ENCODE measurements at places on chromosomes 5 and 9.
A peak's percentile ranks its signal among the peaks of the same experiment; 100 is the strongest.

- DNase-seq, result no peak
- peaks cover 18% of the 10 kb centered on the region for H3K36me3 ChIP-seq
- H3K27me3 ChIP-seq, result no peaks in the 10 kb centered on the region
- peaks cover 27% of the 10 kb centered on the region for H3K4me1 ChIP-seq
- peak overlapping the region; percentile 93 for H3K27ac ChIP-seq
These were observed 2.3 kb downstream of the MEGF9 start for GRCh38 chr9:120711841-120712538.

- no peak overlapping the region for H3K4me3 ChIP-seq
- H3K27me3 ChIP-seq, result peaks cover 11% of the 10 kb centered on the region
- no peak for DNase-seq
- H3K27ac ChIP-seq, result no peak overlapping the region
- no peaks in the 10 kb centered on the region for H3K36me3 ChIP-seq
These were observed 309.6 kb downstream of the EPB41L4A start for GRCh38 chr5:112109331-112110007.

- no peak overlapping the region for H3K4me3 ChIP-seq
- no peaks in the 10 kb centered on the region for H3K4me1 ChIP-seq
- DNase-seq, result no peak
- H3K36me3 ChIP-seq, result peaks cover 48% of the 10 kb centered on the region
- no peak overlapping the region for H3K27ac ChIP-seq
These were observed 14.4 kb downstream of the SLC25A51 start for GRCh38 chr9:37889536-37889935.

GRCh38 chr9:130770679-130771442, 64.2 kb upstream of the ABL1 start:
- DNase-seq, result no peak
- no peaks in the 10 kb centered on the region for H3K36me3 ChIP-seq
- no peaks in the 10 kb centered on the region for H3K27me3 ChIP-seq
- H3K27ac ChIP-seq, result no peak overlapping the region
- H3K4me3 ChIP-seq, result no peak overlapping the region

GRCh38 chr9:97562542-97562941, 61.1 kb downstream of the TMOD1 start:
- no peak overlapping the region for H3K4me3 ChIP-seq
- H3K4me1 ChIP-seq, result peaks cover 4% of the 10 kb centered on the region
- DNase-seq, result no peak
- H3K36me3 ChIP-seq, result no peaks in the 10 kb centered on the region
- no peak overlapping the region for H3K27ac ChIP-seq
- peaks cover 19% of the 10 kb centered on the region for H3K27me3 ChIP-seq

DNA sequence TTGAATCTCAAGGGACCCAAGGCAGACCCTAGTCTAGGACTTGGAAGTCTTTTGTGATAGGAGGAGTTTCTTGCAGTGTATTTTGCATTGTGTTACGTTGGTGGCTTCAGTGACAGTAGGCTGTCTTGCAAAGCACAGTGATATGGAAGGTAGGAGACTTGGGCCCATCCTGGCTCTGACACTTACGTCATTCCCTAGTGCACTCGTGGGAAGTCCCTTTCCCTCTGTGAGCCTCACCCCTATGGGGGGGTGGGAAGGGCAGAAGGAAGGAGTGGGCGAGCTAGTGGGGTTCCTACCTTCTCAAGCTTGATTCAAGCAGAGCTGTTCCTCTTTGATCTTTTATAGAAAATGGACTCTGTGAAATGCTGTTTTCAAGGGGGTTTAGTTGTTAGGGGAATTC, 9.2 kb upstream of the TEX53 start:
- peaks cover 31% of the 10 kb centered on the region for H3K27me3 ChIP-seq
- no peak overlapping the region for H3K27ac ChIP-seq
- DNase-seq, result no peak
- no peak overlapping the region for H3K4me3 ChIP-seq
- no peaks in the 10 kb centered on the region for H3K36me3 ChIP-seq

DNA sequence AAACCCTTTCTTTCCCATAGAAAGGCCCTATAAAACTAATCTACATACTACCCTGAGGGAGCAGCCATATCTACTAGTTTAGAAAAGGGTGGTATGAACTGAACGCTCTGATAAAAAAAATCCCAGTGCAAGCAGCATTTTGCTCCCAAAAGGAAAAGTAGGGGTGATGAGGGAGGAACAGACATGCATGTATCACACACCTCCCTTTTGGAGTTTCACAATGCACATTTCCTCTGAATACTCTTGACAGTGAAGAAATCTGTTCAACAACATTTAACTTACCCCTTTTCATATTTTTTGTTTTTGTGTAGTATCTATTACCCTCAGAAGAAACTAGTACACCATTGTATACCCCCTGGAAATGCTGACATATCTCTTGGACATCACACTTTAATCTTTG, 411.4 kb downstream of the MAT2B start:
- no peaks in the 10 kb centered on the region for H3K27me3 ChIP-seq
- H3K4me1 ChIP-seq, result no peaks in the 10 kb centered on the region
- no peaks in the 10 kb centered on the region for H3K36me3 ChIP-seq
- no peak overlapping the region for H3K4me3 ChIP-seq

DNA sequence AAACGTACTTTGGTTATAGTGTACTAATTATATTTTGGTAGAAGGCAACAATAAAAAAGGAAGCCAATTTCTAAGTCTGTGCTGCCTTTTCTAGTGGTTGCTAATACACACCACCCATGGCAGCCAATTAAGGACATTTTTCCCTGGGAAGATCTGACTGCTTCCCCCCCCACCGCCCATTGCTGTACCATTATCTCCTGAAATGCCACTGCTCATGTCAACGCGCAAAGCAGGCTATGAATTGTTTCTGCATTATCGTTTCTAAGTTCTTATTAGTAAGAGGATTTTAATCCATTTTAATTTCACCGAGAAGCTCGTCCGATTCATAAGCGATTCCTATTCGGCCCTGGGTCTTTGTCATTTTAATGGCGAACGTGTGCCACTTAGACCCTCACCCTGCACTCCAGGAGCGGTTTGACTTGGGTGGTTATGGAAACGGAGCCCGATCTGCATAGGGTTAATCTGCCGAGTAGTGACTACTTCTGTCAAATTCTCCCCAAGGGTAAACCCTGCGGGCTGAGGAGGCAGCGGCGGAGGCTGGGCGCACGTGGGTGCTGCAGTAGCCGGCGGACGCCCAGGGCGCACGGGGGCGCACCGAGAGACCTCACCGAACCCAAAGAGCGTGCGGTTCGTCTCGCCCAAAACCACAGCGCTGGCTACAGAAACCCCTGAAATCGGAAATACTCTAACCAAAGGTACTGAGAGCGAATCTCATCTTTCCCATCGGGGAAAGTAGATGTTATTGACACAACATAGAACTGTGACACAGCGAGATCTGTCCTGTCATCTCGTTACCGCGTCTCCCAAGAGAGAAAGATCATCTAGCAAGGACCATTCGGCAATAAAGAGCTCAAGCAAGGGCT, 55.8 kb upstream of the SHC3 start:
- peaks cover 47% of the 10 kb centered on the region for H3K27me3 ChIP-seq
- no peaks in the 10 kb centered on the region for H3K36me3 ChIP-seq
- DNase-seq, result no peak
- H3K27ac ChIP-seq, result no peak overlapping the region
- H3K4me3 ChIP-seq, result no peak overlapping the region

- peaks cover 47% of the 10 kb centered on the region for H3K27me3 ChIP-seq
- H3K4me3 ChIP-seq, result no peak overlapping the region
- DNase-seq, result no peak
- H3K36me3 ChIP-seq, result no peaks in the 10 kb centered on the region
- H3K27ac ChIP-seq, result no peak overlapping the region
- H3K4me1 ChIP-seq, result no peaks in the 10 kb centered on the region
These were observed 95.8 kb downstream of the TMEM174 start for GRCh38 chr5:73268826-73269225.

- H3K27ac ChIP-seq, result no peak overlapping the region
- no peak for DNase-seq
- peaks cover 10% of the 10 kb centered on the region for H3K27me3 ChIP-seq
- H3K4me3 ChIP-seq, result no peak overlapping the region
- peaks cover 4% of the 10 kb centered on the region for H3K4me1 ChIP-seq
- no peaks in the 10 kb centered on the region for H3K36me3 ChIP-seq
These were observed 30.9 kb upstream of the ORM1 start for GRCh38 chr9:114291886-114292590.

GRCh38 chr5:84036842-84037241, 316.2 kb upstream of the HAPLN1 start:
- H3K27me3 ChIP-seq, result no peaks in the 10 kb centered on the region
- no peak overlapping the region for H3K4me3 ChIP-seq
- no peaks in the 10 kb centered on the region for H3K4me1 ChIP-seq
- no peak overlapping the region for H3K27ac ChIP-seq
- peaks cover 3% of the 10 kb centered on the region for H3K36me3 ChIP-seq

All from effector memory CD8-positive, alpha-beta T cell (primary cell).